ENCODE measurements at places on chromosomes 12 and 14.

DNA sequence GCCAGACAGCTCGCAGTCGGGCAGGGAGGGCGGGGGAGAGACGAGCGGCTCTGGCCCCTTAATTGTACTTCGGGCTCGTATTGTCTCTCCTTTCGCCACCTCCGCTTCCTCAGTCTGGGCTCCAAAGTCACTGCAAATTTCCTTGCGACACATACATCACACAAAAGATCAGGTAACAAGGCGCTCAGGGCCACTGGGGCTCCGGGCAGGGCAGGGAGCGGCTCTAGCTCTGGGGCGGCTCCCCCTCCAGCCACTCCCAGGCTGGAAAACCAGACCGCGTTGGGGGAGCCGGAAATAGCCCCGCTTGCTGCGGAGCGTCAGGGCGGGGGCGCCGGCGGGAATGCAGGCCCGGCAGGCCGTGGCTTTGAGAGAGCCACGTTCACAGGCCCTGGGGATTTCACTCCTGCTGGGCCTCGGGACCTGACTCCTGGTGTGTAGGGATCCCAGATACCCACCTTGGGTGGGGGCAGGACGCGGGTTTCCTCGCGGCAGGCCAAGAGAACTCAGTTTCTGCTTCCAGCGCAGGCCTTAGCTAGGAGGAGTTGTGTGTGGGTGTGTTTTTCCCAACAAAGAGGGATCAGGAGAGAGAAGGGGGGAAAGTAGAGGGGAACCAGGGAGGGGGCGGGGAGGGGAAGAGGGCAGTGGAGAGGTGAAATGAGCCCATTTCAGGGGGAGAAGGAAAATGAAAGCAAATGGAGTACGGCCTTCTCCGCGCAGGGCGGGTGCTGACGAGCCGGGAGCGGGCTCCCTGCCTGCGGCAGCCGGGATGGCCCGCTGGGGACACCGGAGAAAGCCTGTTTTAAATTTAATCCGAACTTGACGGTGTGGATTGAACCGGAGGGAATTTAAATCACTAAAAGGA lies 4.4 kb upstream of the HOXC9 start:
- no peak for DNase-seq

DNA sequence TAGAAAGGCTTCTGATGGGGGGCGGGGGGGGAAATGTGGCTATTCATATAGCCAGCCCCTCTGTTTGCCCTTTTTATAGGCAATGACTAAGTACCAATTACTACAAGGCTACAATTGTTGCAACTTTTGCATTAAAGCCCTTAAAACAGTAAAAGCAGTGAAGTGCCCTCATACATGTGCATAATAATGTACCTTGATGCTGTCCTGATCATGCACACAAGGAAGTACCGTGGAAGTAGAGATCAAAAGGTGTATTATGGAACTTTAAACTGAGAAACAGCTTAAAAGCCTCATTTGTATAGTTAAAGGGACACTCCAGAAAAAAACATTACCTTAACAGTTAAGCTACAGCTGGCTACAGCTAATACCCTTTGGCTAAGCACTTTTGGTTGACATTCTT lies 111.8 kb downstream of the PLEKHG7 start:
- no peak for DNase-seq

DNA sequence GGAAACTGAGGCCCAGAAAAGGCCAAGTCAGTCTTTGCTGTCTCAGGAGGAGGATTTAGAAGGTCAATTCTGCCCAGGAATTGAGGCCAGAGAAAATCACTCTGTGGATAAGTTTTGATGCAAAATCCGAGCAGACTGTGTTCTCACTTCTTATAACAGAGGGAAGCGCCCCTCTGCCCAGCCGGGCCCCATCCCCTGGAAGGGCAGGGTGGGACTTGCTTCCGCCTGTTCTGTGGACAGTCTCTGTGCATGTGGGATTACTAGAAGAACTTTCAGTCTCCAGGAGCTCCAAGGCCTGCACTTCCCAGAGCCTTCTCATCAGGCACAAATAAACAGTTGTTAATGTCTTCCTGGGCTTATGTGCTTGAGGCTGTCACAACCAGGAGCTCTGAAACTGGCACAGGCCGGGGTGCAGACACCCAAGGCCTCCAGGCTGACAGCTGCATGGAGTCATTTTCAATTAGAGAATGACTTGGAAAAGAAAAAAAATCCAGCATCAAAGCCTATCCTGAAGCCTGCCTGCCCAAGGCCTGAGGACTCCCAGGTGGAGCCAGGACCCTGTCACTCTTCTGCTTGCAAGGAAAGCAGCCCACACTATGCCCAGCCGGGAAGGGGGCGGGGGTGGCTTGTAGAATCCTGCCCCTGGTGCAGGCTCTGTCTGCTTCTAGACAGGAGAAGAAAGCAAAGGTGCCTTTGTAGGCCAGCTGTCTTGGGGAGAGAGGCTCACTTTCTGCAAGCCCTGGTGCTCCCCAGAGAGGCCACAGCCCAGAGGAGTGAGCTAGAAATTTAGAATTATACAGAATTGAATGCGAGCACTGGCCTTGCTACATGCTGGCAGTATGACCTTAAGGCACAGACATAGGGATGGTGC lies 84.7 kb downstream of the NTF3 start:
- no peak for DNase-seq

DNA sequence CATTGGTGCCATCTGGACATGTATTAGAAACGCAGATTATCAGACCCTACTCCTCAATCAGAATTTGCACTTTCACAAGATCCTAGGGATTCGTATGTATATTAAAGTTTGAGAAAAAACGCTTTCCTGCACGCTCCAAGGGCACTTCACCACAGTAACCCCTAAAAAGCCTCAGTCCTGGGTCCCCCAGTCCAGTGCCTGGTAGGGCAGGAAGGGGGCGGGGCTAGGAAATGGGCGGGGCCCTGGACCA lies 369 bp downstream of the DEPDC4 start:
- DNase-seq = peak; percentile 94

- no peak for DNase-seq
Measured at GRCh38 chr12:69243099-69244084, 4.0 kb downstream of the CPSF6 start.

GRCh38 chr12:18824287-18824686 lies 86.4 kb downstream of the CAPZA3 start:
- no peak for DNase-seq

DNA sequence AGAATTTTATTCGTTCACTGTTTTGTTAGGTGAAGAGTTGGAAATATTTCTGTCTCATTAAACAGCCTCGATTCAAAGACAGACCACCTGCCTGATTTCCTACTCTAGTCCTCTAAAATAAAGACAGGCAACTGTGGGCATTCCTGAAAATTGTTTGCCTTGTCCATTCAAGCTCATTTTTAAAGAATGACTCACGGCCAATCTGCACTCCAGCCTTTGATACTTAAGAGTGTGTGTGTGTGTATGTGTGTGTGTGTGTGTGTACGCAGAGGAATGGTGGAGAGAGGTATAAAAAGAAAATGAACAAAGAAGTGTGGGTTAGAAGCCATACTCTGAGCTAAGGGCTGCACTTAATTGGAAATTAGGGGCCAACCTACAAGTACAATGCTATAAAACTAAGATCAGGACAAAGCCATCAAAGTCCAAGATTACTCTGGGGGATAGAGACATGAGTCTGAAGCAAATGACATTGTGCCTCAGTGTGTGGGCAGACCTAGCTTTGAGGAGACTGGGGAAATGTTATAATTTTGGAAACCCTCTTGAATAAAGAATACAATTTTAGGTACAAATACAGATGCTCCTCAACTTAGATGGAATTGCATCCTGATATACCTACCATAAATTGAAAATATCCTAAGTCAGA lies 45.6 kb upstream of the SOCS2 start:
- no peak for DNase-seq

DNA sequence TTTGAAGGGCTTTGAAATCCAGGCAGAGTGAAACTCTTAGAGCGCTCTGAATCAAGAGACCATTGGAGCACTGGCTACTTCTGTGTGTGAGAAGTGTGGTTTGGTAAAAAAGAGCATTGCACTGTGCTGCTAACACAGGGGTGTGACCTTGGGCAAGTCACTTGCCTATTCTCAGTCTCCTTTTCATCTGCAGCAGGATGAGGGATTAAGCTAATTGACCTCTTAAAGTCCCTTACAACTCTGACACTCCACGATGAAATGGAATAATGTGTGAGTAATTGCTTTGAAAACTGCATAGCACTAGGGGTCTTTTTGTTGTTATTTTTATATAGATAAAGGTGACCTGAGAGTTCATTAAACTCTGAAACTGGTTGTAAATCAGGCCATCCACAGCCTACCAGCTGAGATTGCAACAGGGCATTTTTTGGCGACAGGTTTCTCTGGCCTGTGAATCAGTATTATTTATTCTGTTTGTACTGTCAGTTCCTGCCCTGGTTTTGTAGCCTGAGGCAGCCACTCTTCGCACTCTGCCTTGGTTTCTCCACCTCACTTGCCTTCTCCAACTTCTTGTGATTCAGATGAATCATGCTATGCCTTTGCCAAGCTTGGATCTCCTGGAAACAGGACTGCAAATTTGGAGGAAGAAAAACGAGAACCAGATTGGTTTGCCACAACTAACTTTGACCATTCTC lies 159.9 kb upstream of the PARP11 start:
- DNase-seq = no peak

GRCh38 chr14:95545515-95546168 lies 10.8 kb downstream of the GLRX5 start:
- no peak for DNase-seq

GRCh38 chr12:33825442-33825841 lies 196.9 kb upstream of the ALG10 start:
- no peak for DNase-seq

GRCh38 chr12:13570005-13570694 lies 373.6 kb downstream of the EMP1 start:
- no peak for DNase-seq

GRCh38 chr14:100893228-100893601 lies 10.3 kb downstream of the RTL1 start:
- DNase-seq = no peak

GRCh38 chr12:15274561-15274967 lies 47.7 kb upstream of the PTPRO start:
- DNase-seq = no peak

- peak; percentile 53 for DNase-seq
Measured at GRCh38 chr14:68862954-68863594, 70.2 kb upstream of the ZFP36L1 start.

Data from stimulated activated CD8-positive, alpha-beta memory T cell treated with anti-CD3 and anti-CD28 coated beads, Interleukin-2, amount 100 ng/mL, for 48 hours (primary cell).